Activated T-helper 1 cell treated with anti-CD3 and anti-CD28 coated beads, Interleukin-2, amount 50 U/mL, for 16 hours (primary cell): ENCODE measurements at places on chromosomes 1 and 21.

GRCh38 chr1:15501208-15502032 is 22.6 kb downstream of the CASP9 start:
- DNase-seq = peak; percentile 9

DNA sequence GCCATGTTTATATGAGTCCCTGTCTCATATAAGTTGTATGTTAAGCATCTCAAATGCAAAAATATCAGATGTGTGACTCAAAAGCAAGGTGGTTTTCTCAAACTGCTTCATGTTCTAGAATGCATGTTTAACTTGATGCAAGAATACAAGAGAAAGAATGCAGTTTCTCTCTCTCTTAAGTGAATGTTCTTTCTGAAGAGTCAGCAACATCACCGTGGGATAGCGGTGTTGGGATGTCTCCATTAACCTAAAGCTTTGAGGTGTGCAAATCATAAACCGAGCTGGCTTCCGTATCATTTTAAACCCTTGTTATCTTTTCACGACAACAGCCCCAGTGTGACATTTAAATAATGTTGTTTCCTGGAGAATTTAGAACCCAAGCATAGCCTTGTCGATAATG is 48.4 kb upstream of the TARBP1 start:
- no peak for DNase-seq

DNA sequence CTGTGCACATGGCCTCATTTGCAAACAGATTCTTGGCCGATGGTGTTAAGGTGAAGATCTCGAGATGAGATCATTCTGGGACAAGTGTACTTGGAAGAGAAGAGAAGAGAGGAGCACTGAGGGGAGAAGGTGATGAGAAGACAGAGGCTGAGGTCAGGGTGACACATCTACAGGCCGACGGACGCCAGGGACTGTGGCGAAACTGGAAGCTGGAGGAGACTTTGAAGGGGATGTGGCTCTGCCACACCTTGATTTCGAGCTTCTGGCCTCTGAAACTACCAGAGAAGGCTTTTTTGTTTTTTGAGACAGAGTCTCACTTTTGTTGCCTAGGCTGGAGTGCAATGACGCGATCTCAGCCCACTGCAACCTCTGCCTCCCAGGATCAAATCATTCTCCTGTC is 137.5 kb upstream of the TMEM51 start:
- DNase-seq = no peak

GRCh38 chr1:98130408-98130807 is 209.6 kb upstream of the DPYD start:
- DNase-seq = no peak

DNA sequence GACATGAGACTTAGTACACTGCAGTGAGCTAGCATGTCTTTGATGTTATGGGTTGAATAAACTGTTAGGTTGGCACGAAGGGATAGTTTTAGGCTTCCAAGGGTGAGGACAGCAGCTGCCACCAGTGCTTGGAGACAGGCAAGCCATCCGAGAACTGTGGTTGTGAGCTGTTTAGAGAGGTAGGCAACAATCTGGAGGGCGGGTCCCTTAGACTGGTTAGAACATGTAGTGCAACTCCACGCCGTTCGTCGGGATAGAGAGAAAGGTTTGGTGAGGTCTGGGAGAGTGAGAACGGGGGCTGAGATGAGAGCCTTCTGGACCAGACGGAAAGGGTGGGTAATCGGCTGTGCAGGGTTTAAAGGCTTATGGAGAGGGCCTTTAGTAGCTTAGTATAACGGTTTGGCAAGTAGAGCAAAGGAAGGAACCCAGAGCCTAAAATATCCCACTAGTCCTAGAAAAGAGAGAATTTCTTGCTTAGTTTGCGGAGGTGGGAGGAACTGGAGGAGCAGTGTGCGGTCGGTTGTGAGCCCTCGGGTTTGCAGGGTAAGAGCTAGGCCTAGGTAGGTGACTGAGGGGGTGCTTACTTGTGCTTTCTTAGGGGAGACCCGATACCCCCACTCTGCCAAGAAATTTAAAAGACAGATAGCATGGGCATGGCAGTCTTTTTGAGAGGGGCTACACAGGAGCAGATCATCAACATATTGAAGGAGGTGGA is 72.8 kb downstream of the CNST start:
- no peak for DNase-seq

- no peak for DNase-seq
These were observed 6.4 kb downstream of the PCP4 start for GRCh38 chr21:39873687-39874086.

- no peak for DNase-seq
These were observed 6.3 kb upstream of the FOXD2 start for GRCh38 chr1:47431534-47431933.

- no peak for DNase-seq
These were observed 222.7 kb upstream of the OLFM3 start for GRCh38 chr1:102219463-102219862.

- DNase-seq = no peak
These were observed 109.3 kb downstream of the RUNX1 start for GRCh38 chr21:34939673-34940331.

- DNase-seq = no peak
These were observed 481.2 kb downstream of the MATN1 start for GRCh38 chr1:30242168-30242567.

GRCh38 chr1:116817582-116818064 is 63.4 kb downstream of the CD2 start:
- DNase-seq = peak; percentile 66

- DNase-seq = no peak
These were observed 49.4 kb upstream of the RGS7 start for GRCh38 chr1:241406421-241406820.
